ENCODE measurements at places on chromosomes 7 and 10.

- DNase-seq = no peak
Observed at GRCh38 chr7:141558544-141559183, 7.5 kb downstream of the AGK start.

DNA sequence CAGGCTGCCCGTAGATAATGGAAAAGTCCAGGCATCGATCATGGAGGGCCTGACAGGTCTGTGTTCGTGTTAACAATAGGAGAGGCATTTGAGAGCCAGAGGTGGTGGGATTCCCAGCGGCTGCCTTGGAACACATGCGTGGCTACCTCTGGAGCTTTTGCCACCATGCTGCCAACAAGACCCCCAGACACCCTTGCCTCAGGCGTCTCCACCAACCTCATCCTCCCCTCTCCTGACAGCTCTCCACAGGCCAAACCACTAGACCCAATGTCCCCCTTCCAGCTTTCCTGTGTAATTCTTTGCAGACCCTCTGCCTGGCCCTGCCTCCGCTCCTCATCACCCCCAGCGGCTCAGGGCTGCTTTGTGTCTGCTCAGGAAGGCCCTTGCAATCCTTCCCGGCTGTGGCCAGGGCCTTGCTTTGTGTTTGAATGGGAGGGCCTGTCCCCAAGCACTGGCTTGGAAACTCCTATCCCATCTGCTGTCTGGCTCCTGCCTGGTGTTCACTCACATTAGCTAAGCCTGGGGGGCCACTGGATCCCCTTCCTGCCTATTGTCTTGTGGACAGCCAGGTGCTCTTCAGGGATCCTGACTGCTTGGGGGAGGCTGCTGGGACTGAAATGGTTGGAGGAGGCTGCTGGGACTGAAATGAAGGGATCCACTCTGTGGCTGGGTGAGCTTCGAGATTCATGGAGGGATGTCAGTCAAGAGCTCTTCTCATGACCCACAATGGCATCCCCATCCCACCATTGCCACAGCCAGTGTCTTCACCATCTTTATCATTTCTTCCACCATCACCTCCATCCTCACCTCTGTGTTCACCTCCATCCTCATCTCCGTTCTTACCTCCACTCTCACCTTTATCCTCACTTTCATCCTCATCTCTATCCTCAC is 60.8 kb upstream of the ELN start:
- DNase-seq = no peak

DNA sequence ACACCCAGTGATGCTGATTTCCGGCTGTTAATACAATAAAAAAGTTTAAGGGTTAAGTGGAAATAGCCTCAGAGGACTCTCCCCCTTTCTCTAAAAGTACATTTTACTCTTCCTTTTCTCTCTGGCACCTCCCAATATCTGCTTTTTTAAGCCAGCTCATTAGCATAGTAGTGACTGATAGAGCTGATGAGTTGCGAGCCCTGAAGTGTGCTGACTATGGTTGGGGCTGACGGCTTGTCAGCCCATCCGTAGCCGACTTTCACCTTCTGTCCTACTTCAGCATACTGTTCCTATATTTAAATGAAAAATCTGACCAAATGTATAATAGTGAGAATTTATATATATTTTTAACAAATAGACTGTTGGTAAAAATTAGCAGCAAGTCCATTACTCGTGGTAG is 80.0 kb downstream of the SHH start:
- no peak for DNase-seq

- DNase-seq = no peak
Observed at GRCh38 chr7:24793982-24794648, 36.9 kb upstream of the GSDME start.

- DNase-seq = no peak
Observed at GRCh38 chr7:4631380-4632179, 50.5 kb upstream of the FOXK1 start.

- no peak for DNase-seq
Observed at GRCh38 chr7:19575909-19576557, 132.8 kb downstream of the POLR1F start.

DNA sequence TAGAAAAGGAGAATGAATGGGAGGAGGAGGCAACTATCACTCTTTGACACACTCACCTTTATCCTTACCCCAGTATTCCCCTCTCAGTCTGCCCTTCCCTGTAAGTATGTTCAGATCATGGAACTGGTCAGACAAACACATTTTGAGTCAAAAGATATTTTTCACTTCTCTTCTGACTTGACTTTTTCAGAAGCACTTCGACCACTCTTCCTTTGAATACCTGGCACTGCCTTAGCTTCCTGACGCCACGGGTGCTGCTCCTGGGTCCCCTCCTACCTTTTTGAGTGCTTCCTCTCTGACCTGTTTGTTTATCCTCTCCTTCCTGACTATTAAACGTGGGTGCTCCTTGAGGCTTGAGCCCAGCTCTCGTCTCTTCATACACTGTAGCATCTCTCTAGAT is 19.8 kb upstream of the C10orf67 start:
- DNase-seq = no peak

GRCh38 chr7:142645777-142646176 is 103.5 kb upstream of the PRSS1 start:
- DNase-seq = no peak

DNA sequence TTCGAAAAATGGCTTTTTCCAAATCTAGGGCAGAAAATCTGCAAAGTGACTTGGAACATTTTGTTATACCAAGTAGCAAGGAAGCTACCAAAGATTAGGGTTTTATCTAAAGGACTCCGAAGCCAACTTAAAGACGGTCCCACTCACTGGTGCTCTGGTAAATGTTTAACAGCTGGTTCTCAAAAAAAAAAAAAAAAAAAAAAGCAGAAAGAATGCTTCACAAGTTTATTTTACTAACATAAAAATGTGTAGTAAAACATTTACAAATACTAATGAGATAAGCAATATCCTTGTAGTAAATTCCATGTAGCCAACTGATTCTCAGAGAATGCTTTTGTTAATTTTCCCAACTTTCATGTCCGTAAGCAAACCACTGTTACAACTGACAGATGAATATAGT is 38.4 kb downstream of the TAF3 start:
- no peak for DNase-seq

Data from glomerular endothelial cell (primary cell).